ENCODE measurements at places on chromosomes 6 and 20. TPM values are rescaled to one million over a fixed set of nuclear protein-coding genes. Genes with fewer than 3 reads are reported as not detected.

Gene BCAS1
- not detected for total RNA-seq

Gene DEFB132
- total RNA-seq: 0.30 TPM

Gene VIP
- 0.28 TPM for total RNA-seq

Gene OPN5
- 1.1 TPM for total RNA-seq

Gene DOK5
- total RNA-seq: 9.1 TPM

Gene PTK7
- 5.9 TPM for total RNA-seq
